NCI-H82 (cell line): ENCODE measurements at places on chromosomes 2 and 18.
A peak's percentile ranks its signal among the peaks of the same experiment; 100 is the strongest.

DNA sequence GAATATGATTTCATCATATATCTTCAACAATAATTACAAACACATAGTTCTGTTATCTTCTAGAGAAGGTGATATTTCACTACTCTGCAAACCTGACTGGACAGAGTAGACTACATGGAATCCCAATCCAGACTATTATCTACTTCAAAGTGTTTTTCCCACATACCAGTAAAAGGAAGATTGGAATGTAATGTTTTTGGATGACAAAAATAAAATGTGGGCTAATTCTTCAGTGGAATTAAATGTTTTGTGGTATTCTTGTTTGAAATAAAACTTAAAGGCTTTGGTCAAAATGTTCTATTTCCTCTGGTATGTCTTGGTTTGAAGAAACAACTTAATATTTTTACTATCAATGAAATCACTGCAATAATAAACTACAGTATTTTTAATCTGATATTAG lies 22.1 kb downstream of the COL5A2 start:
- no peak for DNase-seq

- DNase-seq = no peak
Measured at GRCh38 chr2:168601741-168602140, 145.7 kb downstream of the CERS6 start.

- no peak for DNase-seq
Measured at GRCh38 chr18:77206676-77207374, 42.8 kb upstream of the GALR1 start.

DNA sequence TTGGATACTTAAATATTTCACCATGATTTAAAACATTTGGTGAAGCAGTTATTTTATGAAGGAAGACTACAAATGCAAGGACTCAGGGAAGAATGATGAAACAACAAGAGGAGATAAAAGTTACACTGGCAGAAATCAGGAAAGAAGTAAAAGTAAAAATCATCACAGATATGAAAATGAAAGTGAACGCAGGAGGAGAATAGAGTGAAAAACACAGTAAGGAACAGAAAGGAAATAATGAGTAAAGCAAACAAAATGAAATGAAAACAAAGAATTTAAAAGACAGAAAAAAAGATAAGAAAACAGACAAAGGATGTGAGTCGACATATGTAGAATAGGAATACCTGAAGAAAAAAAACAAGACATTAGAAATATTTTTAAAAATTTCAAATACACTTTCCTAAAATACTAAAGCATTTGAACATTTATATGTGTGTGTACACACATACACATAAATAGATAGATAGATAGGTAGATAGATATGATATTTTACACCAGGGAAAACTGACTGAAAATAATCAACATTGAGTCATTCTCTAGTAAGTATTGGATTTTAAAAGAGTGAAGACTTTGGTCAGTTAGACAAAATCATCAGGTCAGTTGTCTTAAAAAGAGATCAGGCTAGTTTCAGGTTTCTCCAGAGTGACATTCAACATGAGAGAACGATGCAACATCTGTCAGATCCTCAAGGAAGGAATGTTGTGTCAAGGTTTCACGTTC lies 12.1 kb upstream of the KDSR start:
- DNase-seq = no peak

DNA sequence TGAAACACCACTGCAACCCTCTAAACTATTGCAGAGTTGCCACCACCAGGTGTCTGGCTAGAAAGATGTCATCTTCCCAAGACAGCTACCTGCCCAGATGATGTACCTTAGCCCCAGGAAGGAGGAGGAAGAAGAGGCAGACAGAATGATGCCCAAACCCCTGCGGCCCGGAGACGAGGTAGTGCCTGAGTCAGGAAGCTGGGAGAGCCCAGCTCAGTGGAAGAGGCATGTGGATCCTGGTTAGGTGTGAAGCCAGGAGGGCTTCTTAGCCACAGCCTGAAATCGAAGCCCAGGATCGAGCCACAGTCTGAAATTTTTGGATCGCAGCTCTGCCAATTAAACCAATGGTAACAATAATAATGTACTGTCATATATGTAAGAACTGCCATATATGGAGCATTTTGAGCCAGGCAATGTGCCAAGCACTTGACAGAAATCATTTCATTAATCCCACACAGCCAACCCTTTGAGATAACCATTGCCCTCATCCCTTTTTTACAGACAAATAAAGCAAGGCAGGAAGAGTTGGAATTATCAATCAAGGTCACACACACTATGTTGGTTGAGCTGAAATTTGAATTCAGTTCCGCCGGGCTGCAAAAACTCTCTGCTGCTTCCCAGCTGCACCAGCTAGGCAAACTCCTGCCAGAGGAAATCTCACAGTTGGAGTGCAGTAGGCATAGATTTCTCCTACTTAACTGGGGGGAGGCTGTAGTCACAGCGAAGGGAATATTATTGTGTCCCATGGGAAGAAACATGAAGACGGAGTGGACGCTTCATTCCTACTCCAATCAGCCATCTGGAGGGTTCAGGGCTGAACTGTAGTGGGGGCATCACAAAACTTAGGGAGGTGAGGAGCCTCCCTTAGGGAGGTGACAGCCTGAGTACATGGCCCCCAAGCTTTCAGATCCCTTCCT lies 19.4 kb upstream of the CYP1B1 start:
- DNase-seq = peak; percentile 75

- no peak for DNase-seq
Measured at GRCh38 chr2:199982126-199982843, 26.9 kb downstream of the MAIP1 start.

DNA sequence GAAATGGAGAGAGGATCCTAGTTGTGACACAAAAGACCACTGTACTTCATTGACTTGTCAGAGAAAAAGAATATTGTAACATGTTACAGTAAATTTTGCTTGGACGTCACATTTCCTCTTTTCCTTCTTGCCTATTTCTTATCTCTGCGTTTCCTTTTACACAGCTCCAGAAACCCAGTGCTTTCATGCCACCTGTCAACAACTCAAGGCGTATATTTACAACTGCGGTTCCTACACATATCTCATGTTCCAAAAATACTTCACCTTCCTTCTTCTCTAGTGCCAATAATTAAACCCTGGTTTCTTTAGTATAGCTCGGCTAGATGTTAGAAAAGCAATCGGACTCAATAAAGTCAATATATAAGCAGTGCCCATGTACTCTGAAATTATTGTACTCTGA lies 911.5 kb upstream of the FSHR start:
- no peak for DNase-seq

GRCh38 chr2:85334928-85335327 lies 7.1 kb upstream of the TGOLN2 start:
- DNase-seq = no peak

- DNase-seq = peak; percentile 73
Measured at GRCh38 chr2:88880441-88880953, 189.0 kb downstream of the RPIA start.

- peak; percentile 55 for DNase-seq
Measured at GRCh38 chr2:202064171-202064880, 8.7 kb upstream of the KIAA2012 start.

GRCh38 chr2:122851161-122851560 lies 1095.7 kb downstream of the TSN start:
- DNase-seq = no peak

- DNase-seq = no peak
Measured at GRCh38 chr18:32310774-32311173, 120.9 kb downstream of the MEP1B start.

GRCh38 chr2:75135776-75136400 lies 63.4 kb downstream of the TACR1 start:
- DNase-seq = no peak

- peak; percentile 92 for DNase-seq
Measured at GRCh38 chr2:237616734-237617586, 10.4 kb upstream of the LRRFIP1 start.

DNA sequence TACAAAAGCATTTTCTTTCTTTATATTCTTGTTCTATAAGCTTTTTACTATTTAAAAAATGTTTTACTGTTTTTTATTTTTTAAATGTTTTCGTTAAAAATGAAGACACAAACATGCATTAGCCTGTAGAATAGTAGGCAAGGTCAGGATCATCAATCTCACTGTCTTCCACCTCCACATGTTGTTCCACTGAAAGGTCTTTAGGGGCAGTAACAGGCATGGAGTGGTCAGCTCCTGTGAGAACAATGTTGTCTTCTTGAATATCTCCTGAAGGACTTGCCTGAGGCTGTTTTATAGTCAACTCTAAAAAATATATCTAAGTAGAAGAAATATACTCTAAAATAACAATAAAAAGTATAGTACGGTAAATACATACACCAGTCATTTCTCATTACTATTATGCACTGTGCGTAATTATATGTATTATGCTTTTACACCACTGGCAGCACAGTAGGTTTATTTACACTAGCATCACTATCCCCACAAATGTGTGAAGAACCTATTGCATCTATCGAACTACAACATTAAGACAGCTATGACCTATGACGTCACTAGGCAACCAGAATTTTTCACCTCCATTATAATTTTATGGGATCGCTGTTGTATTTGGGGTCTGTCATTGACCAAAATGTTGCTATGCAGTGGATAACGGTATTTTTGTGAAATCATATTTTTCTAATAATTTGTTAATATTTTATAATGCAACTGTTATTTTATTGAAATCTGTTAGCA lies 764.3 kb downstream of the METTL4 start:
- peak; percentile 26 for DNase-seq

DNA sequence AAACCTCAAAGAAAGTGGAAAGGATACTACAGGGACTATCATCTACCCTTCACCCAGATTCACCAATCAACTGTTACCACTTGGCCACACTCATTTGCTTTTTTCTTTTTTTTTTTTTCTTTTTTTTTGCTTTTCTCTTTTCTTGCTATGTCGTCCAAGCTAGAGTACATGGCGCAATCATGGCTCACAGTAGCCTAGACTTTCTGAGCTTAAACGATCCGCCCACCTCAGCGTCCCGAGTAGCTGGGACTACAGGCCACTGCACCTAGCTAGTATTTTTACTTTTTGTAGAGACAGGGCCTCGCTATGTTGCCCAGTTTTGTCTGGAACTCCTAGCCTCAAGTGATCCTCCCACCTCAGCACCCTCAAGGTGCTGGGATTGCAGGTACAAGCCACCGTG lies 24.0 kb downstream of the BIN1 start:
- DNase-seq = no peak

- no peak for DNase-seq
Measured at GRCh38 chr2:181780657-181781056, 100.3 kb upstream of the NEUROD1 start.

- no peak for DNase-seq
Measured at GRCh38 chr18:34364699-34365098, 140.0 kb upstream of the NOL4 start.

- DNase-seq = peak; percentile 36
Measured at GRCh38 chr2:148981324-148981723, 57.2 kb upstream of the LYPD6B start.

GRCh38 chr2:134570676-134571075 lies 148.1 kb downstream of the TMEM163 start:
- DNase-seq = no peak

DNA sequence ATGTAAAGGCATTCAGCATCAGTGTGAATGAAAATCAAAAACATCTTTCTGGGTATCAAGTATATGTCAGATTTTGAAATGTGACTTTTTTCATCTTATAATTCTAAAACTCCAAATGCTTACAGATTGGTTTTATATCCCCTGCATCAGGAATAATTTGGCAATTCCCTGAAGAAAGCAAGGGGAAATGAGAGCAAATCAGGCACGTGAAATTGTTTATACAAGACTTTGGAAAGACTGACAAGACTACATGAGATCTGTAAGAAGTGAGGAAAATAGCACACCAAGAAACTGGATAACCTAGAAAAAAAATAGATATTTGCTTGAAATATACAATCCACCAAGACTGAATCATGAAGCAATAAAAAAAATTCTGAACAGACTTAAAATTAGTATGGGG lies 13.8 kb downstream of the COL6A3 start:
- DNase-seq = no peak

- peak; percentile 82 for DNase-seq
Measured at GRCh38 chr2:181573140-181573736, 83.7 kb downstream of the CERKL start.

GRCh38 chr2:79369127-79369526 lies 143.7 kb upstream of the CTNNA2 start:
- peak; percentile 33 for DNase-seq

DNA sequence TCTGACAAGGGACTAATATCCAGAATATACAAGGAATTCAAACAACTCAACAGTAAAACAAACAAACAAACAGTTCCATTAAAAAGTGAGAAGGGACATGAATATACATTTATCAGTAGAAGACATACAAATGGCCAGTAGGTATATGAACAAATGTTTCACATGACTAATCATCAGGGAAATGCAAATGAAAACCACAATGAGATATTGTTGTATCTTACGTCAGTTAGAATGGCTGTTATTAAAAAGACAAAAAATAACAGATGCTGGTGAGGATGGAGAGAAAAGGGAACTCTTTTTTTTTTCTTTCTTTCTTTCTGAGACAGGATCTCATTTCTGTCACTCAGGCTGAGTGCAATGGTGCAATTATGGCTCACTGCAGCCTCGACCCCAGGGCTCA lies 175.5 kb downstream of the CAMKMT start:
- DNase-seq = no peak

- DNase-seq = no peak
Measured at GRCh38 chr2:15517793-15518192, 43.3 kb downstream of the NBAS start.

DNA sequence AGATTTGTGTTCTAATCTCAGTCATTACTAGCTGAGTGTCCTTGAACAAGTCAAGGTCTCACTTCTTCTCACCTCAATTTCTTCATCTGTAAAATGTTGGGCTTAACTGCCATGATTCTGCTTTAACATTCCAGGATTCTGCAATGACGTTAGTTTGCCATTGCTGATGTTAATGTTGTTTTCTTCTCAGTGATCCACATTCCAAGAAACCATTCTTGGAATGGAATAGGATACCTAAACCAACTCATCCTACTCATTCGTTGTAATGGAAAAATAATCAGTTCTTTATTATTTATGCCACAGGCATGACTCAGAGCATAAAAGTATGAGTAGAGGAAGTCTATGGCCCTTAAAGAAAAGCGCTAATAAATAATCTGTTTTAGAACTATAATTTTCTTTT lies 140.2 kb upstream of the ETAA1 start:
- no peak for DNase-seq

DNA sequence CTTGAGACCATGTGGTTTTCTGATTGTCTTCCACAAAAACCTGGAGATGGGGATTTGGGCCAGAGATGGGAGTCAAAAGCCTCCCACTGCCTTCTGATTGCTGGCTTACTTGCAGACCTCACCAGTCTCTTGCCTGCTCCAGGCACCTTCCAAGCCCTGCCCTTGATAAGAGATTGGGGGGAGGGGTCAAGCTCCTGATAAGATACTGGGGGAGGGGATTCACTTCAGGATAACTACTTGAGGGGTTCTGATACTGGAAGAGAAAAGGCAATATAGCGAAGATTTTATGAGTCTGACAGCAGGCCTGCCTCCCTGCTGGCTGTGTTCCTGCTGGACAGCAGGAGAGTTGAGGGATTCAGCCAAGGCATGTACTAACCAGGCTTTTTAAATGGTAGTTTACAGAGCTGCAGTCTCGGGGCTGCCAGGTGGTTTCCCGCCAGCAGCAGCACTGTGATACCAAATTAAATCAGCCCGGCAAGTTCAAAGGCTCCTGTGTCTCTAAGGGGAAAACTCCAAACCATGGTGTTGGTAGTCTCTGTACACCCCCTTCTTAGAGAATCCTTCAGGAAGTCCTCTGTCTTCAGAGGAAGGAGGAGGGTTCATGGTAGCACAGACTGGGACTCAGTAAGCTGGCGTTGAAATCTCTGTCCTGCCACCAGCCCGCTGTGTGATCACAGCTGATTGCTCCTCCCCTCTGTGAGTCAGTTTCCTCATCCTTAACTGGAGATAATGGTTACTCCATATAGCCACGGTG lies 58.3 kb downstream of the FBXO36 start:
- peak; percentile 68 for DNase-seq
